NCI-H2107 (cell line): ENCODE measurements at places on chromosomes 7 and 10.
A peak's percentile ranks its signal among the peaks of the same experiment; 100 is the strongest.

- peak; percentile 97 for DNase-seq
These were observed 55.2 kb downstream of the ELFN1 start for GRCh38 chr7:1725199-1725690.

GRCh38 chr7:131424219-131424822 is 96.6 kb downstream of the MKLN1 start:
- no peak for DNase-seq

- no peak for DNase-seq
These were observed 6.1 kb upstream of the VCL start for GRCh38 chr10:73991884-73992245.

- no peak for DNase-seq
These were observed 14.3 kb upstream of the CUL1 start for GRCh38 chr7:148684289-148684830.

GRCh38 chr7:87341441-87341840 is 4.0 kb upstream of the CROT start:
- peak; percentile 6 for DNase-seq

DNA sequence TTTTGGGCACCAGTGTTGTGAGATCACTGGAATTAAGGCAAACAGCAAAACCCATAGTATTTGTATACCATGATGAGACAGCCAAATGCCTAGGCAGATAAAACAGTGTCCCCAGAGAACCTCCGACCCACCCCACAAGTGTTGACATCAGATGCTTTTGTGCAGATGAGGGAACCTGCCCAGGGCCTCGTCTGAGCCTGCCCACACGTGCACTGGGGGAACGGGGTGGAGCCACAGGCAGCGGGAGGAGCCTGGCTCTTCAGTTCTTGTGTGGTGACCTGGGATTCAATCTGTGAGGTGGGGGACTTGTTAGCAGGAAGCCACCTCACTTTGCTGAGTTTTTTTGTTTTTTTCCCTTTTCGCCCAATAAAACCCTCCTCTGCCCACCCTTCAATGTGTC is 33.4 kb upstream of the OPTN start:
- no peak for DNase-seq

- no peak for DNase-seq
These were observed 73.3 kb upstream of the NANOS1 start for GRCh38 chr10:118955951-118956801.

GRCh38 chr10:7230951-7231350 is 179.9 kb downstream of the SFMBT2 start:
- DNase-seq, result no peak

DNA sequence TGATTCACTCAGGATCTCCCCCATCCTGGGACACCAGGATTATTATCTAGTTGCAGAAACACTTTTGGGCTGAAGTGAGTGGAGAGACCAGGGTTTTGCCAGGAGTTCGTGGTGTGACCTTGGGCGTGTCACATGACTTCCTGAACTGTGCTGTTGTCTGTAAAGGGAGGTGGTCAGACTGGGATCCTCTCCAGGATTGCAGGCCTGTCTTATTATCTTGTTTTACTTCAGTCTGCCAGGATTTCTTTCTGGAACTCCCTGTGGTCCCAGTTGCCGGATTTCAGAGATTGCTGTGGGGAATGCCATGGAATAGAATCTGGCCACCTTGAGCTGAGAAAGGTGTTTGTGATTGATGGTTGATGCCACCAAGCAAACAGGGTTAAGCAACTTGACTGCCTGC is 35.8 kb downstream of the CRCP start:
- DNase-seq, result no peak

- no peak for DNase-seq
These were observed 2.8 kb downstream of the CALHM3 start for GRCh38 chr10:103476046-103476768.

- no peak for DNase-seq
These were observed 439.6 kb downstream of the CALN1 start for GRCh38 chr7:71972534-71972933.

DNA sequence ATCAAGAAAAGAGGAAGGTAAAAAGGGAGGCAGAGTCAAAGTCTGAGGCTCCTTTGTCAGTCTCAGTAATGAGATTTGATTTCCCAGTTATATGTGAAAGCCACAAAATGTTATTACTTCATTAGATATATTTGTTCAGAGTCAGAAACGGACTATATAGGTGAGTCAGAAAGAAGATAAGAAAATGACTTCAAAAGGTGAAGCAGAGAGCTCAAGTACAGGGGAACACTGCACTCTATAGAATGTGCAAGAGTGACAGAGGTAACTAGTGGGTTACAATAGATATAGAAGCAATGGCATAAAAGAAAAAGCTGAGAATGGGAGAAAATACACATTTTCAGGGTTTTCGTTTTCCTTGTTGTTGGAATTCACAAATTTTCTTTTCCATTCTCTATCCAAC is 43.3 kb downstream of the DGKB start:
- no peak for DNase-seq

DNA sequence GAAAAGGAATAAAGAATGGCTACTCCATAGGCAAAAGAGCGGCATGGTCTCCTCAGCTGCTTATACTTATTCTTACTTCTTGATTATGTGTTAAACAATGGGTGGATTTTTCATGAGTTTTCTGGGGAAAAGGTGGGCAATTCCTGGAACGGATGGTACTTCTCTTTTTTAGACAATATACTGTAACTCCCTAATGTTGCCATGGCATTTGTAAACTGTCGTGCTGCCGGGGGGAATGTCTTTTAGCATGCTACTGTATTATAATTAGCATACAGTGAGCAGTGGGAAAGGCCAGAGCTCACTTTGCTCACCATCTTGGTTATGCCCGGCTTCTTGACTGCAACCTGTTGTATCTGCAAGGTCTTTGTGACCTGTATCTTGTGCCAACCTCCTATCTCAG is 372.1 kb upstream of the AKR1E2 start:
- no peak for DNase-seq

DNA sequence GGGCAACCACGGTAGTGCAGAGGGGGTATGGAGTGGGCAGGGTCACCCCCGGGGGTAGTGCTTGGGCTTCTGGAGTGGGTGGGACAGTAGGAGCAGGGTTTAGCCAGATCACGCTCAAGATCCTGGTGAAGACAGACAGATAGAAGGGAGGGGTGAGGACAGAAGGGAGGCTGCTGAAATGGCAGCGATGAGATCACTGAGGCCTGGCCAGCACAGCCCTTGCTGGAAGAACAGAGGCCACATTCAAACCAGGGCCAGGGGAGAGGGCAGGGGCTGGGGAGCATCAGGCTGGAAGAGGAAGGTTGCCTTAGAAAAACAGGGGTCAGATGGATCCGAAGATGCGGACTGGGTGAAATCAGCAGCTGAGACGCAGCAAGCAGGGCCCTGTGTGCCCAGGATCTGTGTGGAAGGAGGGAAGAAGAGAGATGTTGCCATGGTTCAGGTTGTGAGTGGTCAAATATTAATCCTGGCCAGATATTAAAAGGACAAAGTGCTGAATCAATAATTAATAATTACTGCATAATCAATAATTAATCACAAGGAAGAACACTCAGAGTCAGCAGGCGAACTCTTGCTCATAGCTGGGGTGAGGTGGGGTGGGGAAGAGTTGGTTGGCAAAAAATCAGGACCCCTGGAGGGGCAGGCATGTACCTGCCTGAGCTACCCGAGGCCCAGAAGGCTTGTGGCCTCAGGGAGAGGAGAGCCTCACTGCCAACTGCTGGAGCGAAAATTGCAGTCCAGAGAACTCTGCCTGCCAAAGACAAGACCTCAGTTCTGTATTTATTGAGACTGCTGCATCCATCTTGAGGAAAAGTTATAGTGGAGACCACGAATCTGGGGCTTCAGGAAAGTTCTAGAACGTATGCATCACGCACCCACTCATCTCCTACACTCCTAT is 105.7 kb downstream of the GRB10 start:
- no peak for DNase-seq

DNA sequence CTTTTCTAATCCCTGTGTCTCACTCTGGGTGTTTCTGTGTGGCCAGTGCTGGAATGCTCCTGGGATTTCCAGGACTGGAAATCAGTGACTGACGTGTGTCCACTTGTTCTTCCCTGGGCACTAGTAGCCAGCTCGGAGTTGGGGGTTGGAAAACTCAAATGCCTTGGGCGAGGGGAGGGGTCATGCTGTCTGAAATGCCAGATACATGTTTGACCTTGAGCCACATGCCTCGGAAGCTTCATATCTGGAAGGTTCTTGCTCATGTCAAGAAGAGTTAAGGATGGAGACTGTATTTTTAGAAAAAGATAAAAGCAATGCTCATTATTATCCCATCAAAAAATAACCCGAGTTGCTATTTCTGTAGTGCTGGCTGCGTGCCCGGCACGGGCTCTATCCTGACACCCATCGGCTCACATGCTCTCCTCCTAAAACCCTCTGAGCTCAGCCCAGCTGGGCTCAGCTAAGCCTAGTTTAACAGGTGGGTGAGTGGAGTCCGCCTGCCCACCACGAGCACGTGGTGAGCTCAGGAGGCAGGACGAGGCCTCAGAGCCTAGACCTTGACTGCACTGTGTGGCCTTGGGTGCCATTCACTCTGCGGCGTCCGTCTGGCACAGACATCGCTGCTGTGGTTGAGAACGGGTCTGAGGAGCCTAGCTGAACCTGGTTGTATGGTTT is 6.4 kb downstream of the DPYSL4 start:
- no peak for DNase-seq

DNA sequence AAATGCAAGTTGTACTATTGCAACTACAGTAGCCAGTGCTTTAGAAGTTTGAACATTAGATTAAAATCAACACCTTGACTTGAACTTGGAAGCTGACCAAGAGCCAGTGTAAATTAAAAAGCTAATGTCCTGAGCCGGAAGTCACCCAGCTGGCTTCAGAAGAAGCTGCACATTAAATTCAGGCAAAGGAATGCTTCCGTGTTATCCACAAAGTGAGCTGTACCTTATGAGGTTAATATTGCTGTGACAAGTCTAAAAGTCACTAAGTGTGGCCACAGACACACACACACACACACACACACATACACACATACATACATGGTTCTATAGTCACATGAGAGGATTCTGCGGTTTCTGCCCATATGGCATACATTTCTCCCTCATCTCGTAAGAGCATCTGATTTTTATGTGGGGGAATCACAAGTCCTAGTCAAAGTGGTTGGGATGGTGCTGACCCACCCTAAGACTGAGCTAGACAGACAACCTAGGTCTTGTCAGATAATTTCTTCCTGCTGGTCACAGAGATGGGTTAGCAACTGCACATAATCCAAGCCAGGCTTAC is 612.9 kb downstream of the SORCS1 start:
- no peak for DNase-seq

GRCh38 chr10:58352956-58353610 is 18.3 kb downstream of the UBE2D1 start:
- no peak for DNase-seq

GRCh38 chr7:80151274-80151665 is 16.6 kb downstream of the GNAI1 start:
- DNase-seq, result no peak

DNA sequence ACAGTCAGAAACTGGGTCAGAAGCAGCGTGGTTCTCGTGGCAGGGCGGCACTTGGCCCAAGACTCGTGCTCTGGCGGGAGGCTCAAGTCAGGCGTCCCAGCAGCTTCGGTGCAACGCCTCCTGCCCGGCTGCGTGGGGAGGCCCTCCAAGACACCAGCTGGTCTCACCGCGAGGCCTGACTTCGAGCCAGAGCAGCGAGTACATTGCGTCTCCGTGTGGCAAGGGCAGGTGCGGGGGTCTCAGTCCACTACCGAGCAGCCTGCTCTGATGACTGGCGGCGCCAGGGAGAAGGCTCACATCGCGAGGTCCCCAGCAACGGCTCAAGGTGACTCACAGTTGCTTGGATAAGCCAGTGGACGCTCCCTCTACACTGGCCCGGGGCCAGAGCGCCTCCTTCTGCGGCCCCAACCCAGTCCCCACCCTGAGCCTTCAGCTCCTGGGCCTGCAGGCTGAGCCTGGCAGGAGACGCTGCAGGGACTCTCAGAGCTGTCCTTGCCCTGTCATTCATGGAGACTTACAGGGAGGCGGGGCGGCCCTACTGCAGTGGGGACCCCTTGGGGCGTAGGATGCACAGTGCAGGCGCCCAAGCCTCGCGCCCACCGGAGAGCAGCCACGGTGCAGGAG is 41.9 kb upstream of the PRKAR1B start:
- no peak for DNase-seq

DNA sequence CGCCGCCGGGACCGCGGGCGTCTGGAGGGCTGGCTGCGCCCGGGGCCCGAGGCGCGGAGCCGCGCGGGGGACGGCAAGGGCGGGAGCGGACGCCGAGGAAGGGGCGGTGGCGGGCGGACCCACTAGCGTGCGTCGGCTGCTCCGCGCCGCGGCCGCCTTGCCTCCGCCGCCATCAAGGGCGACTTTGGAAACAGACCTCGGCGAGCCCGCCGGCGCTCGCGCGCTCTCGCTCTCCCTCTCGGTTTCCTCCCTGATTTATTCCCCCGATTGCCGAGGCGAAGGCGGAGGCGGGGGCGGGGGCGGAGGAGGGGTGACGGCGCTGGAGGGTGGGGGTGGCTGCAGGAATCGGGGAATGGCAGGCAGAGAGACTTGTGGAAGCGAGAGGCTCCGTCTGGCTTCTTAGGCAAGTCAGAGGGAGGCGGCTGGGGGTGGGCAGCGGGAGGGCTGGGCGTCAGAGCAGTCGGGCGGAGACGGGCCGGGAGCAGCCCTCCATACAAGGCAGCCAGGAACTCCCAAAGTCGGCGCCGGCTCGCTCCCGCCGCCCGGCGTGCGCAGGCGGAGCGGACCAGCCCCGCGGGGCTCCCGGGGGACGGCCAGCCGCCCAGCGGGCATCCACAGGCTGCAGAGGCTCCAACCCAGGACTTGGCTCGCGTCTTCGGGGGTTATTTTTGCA is at the start of gene CACNA2D1:
CACNA2D1 (minus strand) TSS at position 231 of the 673 bp plus-strand sequence.
- peak; percentile 60 for DNase-seq

DNA sequence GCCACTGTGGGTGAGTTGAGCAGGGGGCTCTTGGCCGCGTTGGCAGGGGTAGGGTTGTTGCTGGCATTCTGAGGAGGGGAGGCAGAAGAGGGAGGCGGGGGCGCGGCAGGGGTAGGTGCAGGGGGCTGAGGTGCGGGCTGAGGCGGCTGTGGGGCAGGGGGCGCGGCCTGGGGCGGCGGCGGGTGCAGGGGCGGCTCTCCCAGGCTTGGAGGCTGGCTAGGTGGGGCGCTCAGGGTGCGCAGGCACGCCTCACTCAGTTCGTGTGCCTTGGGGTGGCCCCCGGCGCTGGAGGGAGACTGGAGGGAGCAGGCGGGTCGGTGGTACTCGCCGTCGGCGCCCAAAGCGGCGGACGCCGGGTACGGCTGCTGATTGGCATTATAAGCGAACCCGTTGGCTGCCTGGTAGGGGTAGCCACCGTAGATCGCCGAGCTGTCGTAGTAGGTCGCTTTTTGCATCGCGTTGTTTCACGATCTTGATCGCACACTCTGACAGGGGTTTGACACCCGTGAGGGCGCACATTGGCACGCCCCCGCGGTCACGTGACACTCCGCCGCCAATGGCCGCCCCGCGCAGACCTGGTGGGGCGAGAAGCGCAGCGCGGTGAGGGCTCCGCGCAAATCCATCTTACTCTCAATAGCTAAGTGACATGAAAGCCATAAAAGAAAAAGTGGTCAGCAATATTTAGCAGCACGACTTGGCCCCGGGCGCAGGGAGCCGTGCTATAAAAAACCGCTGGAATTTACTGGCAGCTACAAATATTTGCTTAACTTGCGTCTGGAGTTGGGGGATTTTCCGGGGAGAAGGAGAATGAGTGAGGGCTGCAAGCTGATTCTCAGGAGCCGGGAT is 7.9 kb upstream of the HOXA2 start:
- DNase-seq, result no peak

- no peak for DNase-seq
These were observed 107.9 kb upstream of the FAM180A start for GRCh38 chr7:135856356-135857144.

- DNase-seq, result no peak
These were observed 91.5 kb downstream of the FAM53B start for GRCh38 chr10:124652701-124653100.

- DNase-seq, result no peak
These were observed 93.8 kb upstream of the NOBOX start for GRCh38 chr7:144497282-144497681.
